ENCODE measurements at places on chromosomes 2 and 18.

GRCh38 chr2:128793404-128793803 is 474.7 kb upstream of the HS6ST1 start:
- no peak for DNase-seq

- no peak for DNase-seq
Measured at GRCh38 chr18:77208964-77209363, 40.7 kb upstream of the GALR1 start.

GRCh38 chr2:209368406-209368805 is 55.4 kb upstream of the MAP2 start:
- no peak for DNase-seq

- DNase-seq, result no peak
Measured at GRCh38 chr2:21501376-21502027, 377.7 kb downstream of the TDRD15 start.

DNA sequence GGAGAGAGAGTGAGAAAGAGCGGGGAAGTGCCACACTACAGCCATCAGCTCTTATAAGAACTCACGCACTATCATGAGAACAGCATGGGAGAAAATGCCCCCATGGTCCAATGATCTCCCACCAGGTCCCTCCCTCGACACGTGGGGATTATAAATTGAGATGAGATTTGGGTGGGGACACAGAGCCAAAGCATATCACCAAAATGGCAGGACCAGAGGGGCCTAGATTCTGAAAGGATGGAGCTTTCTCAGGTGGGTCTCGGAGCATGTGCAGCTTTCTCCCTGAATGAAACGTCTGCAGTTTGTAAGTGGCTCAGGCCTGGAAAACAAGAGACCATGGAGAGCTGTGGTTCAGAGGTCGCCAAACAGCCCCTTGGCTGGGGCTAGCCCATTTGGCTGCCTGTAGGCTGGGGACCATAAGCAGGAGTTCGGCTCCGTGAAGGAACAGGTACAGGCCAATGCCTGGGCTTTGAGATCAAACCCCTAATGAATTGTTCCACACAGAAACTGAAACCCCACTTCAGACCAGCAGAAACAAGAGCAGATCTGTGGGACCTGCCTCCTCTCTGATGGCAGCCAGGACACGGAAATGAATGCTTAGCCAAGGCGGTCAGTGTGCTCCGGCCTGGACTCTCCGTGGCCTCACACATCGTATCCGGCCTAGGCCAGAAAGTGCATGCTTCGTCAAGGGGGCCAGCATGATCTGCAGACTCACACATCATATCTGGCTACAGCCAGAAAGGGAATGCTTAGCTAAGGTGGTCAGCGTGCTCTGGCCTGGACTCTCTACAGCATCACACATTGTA is 111.2 kb upstream of the TMEM18 start:
- DNase-seq, result no peak

DNA sequence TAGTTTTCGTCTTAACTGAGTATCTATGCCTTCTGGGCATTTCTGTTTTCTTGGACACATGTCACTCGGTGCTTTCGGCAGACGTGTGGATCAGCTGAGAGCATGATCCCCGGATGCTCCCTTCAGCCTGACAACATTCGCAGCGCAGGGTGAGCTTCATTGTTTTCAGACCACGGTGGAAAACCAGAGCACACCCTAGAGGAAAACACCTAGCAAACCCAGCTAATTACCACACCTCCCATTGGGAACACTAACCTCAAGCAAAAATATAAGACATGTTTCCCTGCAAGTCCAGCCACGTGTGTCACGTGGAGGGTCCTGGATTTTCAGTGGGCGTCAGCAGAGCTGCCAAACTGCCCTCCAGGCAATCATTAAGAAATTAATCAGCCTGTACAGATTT is 31.0 kb downstream of the ANKRD29 start:
- no peak for DNase-seq

DNA sequence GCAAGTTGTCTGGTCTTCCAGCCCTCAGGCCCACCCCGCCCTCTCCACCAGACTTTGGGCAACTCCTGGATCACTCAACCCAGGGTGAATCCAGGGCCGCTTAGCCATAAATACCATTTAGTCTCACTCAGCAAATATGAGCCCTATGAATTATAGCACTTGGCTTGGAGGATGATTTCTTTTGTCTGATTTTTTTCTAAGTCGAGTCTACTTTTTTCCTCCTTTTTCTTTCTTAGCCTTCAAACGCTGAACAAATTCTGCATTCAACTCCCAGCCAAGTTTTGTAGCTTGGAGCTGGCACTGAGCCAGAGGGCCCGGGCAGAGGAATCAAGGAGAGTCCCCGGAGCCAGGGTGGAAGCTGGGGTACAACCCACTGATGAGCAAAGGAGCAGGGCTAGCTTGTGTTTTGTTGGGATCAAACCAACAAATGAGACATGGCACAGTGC is 48.7 kb downstream of the SERTAD2 start:
- no peak for DNase-seq

DNA sequence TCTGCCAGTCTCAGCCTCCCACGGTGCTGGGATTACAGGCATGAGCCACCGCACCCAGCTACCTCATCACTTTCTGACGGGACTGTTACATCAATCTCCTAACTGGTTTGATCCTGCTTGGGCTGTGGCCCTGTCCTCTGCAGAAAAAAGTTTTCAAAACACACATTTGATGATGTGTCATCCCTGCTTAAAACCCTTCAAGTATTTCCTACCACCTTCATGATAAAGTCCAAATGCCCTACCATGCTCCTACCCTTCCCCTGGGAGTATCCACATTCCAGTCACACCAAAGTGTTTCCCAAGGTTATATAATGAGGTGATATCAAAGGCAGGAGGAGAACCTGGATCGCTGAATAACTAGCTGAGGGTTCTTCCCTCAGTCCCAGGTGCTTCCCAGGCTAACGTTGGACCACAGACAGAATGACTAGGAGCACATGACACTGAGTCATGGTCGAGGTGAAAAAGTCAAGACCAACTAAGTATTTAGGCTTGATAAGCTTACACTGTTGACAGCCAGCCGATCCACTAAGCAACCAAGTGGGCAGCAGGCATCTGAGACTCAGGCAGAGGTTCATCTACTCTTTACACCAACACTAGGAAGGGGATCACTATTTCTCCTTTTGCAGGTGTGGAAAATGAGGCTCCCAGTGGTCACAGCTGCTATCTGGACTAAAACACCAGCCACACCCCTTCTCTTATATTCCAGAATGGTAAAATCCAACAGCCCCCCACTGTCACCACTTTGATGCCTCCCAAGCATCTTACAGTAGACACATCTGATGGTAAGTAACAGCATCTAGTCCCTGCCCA is 31.8 kb downstream of the CYRIA start:
- DNase-seq, result no peak

DNA sequence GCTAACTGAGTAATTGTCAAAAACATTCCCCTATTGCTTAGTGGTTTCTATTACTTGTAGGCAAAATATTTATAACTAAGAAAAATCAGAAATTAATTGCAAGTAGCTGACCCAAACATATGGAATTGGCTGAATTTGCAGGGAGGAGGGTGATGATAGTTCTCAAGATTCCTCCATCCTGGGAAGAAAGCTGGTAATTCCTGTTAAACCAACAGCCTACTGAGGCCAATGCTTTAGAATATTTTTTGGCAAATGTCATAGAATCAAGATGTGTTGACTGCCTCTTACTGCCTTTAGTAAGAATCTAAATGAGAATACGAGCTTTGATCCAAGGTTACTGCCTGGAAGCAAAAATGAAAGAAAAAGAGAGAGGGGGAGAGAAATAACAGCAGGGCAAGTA is 120.0 kb downstream of the COL6A3 start:
- no peak for DNase-seq

GRCh38 chr2:71181316-71181715 is 45.6 kb downstream of the PAIP2B start:
- no peak for DNase-seq

- DNase-seq, result no peak
Measured at GRCh38 chr2:156562124-156562523, 125.9 kb downstream of the GPD2 start.

DNA sequence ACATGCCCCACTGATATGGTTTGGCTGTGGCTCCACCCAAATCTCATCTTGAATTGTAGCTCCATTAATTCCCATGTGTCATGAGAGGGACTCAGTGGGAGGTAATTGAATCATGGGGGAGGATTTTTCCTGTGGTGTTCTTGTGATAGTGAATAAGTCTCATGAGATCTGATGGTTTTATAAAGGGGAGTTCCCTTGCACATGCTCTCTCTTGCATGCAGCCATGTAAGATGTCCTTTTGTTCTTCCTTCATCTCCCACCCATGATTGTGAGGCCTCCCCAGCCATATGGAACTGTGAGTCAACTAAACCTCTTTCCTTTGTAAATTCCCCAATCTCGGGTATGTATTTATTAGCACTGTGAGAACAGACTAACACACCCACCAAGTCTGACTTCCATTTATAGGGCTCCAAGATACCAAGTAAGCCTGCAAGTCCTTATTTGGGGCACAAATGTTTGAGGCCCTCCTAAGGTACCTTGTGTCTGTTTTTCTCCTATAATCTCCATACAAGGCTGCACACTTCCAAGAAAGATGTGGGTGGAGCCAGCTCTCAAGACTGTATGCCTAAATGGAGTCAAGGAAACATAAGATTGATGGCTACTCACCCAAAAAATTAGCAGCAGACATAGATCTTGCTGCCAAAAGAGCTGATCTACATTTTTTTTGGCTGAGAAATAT is 364.7 kb downstream of the TXNL1 start:
- no peak for DNase-seq

DNA sequence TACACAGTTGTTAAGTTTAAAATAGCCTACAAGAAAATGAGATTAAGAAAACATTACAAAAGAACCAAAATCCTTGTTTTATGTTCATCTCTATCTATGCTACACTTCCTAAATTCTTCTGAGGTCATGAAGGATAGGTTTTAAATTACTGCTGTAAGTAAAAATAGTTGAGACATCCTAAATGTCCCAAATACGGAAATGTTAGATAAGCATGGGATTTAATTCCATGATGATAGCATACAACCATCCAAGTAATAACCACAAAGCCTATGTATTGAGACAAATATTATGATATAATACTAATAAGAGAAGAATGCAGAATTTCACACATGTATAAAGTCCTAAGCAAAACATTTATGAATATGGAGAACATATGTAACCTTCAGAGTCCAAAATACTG is 34.1 kb downstream of the PIEZO2 start:
- no peak for DNase-seq

GRCh38 chr2:173171321-173171720 is 95.7 kb downstream of the MAP3K20 start:
- no peak for DNase-seq

DNA sequence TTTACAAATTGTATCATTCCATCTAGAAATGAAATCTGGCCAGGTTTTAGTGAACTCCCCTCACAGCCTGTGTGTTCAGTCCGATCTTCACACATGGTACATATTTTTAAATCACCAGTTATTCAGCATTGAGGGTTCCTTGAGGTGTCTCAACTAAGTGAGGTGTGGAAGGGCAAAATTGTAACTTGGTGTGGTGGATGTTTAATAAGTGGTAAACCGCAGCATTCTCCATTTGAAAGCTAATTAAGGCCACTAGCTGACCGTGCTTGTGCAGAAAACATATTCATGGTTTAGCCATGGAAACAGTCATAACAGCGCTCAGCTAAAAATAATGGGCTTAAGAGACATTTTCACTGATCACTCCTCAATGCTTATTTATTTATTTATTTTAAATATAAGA is 786.2 kb upstream of the FANCL start:
- DNase-seq, result no peak

DNA sequence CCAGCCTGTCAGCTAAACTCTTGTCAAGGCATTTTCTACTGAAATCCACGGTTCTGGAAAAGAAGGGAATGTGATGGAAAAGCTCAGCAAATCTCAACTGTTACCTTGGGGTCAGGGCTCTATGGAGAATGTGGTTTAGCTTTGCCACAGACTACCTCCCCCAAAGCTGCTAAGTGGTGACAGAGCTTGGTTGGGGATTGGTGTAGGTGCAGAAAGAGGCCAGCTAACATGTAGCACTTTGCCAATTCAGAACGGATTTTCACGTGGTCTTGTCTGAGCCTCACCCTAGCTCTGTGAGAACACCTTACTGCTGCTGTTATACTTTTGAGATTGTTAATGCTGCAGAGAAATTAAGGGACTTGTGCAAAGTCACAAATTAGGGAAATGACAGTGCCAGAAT is 331.1 kb downstream of the RND3 start:
- no peak for DNase-seq

GRCh38 chr2:216882876-216883275 is 23.0 kb upstream of the TNP1 start:
- DNase-seq, result no peak

DNA sequence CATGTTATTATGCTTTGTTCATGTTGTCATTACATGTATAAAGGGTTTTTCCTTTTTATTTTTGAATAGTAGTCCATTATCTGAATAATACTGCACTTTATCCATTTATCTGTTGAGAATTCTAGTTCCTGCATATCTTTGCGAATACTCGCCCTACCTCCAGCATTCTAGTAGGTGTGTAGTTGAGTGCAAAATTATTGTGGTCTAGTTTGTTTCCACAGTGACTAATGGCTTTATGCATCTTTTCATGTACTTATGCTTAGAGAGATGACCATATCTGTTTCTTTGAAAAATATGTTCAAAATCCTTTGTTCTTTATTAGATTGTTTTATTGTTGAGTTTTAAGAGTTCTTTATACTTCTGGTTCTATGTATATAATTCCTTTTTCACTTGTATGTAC is 48.8 kb downstream of the EIF5B start:
- no peak for DNase-seq

DNA sequence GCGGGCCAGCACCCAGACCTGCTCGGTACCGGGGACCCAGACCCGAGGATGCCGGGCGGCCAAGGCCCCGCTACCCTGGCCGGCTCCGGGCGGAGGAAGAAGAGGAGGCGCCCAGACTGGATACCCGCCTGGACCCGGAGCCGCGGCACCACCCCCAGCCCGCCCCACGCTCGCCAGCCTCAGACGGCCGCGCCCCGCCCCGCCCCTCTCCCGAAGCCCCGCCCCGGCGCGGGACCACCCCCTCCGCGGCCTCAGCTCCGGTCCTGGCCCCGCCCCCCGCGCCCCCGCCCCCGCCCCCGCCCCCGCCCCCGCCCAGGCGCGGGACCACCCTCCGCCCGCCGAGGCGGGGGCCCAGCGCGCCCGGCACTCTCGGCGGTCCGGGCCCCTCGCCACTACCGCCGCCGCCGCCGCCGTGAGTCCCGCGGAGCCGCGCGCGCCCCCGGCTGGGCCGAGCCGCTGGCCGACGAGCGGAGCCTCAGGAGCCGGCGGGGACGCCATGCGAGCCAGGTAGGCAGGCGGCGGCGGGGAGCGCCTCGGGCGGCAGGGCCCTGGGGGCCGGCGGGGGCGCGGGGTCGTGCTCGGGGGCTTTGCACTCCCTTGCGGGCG is at the start of gene SH3BP4:
Gene SH3BP4, plus strand, starts transcription at position 354 of the 606 bp plus-strand sequence. CDS start 82,986 bp downstream, outside the sequence.
- DNase-seq, result no peak

GRCh38 chr2:204650611-204651010 is 105.3 kb downstream of the PARD3B start:
- DNase-seq, result no peak

DNA sequence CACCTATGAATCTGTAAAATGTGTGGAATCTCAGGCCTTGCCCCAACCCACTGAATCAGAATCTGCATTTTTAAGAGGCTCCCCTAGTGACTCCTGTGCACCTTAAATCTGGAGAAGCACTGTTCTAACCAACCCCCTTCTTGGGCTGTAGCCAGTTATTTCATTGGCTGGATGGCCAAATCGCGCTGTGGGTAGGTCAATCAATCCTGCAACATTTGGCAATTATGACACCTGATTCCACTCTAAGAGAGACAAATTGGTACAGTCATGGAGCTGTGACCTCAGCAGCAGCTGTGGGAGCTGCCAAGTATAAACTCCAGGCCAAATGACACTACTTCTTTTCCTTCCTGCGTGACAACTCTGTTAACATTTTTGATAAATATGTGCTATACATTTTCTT is 208.7 kb downstream of the CLIP4 start:
- no peak for DNase-seq

All from glomerular endothelial cell (primary cell).